ENCODE measurements at places on chromosomes 3 and 15. TPM values are rescaled to one million over a fixed set of nuclear protein-coding genes. Genes with fewer than 3 reads are reported as not detected.

- no peak for DNase-seq
- peaks cover 2% of the 10 kb centered on the region for H3K4me1 ChIP-seq
- H3K27ac ChIP-seq = no peak overlapping the region
- no peak overlapping the region for H3K4me3 ChIP-seq
- H3K27me3 ChIP-seq = no peaks in the 10 kb centered on the region
Measured at GRCh38 chr3:110956081-110956480, 115.5 kb upstream of the NECTIN3 start.

DNA sequence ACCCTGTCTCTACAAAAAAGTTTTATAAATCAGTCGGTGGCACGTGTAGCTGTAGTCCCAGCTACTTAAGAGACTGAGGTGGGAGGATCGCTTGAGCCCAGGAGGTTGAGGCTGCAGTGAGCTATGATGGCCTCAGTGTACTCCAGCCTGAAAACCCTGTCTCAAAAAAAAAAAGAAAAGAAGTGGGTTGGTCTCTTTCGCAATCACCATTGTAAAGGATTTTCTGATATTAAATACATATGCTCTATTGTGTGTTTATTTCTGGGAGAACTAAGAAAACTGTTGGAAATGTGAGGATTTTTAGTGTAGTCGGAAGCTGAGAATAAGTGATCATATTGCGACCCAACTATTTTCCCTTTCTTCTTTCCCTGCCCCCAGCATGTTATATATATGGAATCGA lies 7.5 kb downstream of the ZNF710 start:
- H3K4me3 ChIP-seq = no peak overlapping the region
- H3K36me3 ChIP-seq = peaks cover 40% of the 10 kb centered on the region
- no peak overlapping the region for H3K27ac ChIP-seq
- peaks cover 43% of the 10 kb centered on the region for H3K4me1 ChIP-seq
- no peak for DNase-seq

DNA sequence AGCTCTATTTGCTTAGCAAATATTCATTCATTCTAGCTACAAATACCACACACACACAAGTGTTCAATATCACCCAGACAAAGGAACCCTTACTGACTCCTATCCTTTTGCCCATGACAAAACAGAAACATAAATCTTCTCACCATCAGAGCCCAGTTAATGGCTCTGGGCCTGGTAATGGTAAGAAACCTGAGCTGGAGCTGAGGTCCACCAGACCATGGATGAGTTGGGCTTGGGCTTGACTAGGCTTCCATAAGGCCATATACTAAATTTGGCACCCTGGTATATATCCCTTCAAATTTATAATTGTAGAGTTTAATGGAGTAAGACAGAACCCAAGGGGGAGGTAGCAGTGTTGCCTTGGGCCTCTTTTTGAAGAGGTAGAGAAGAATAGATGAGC lies 29.4 kb downstream of the GPR176 start:
- no peaks in the 10 kb centered on the region for H3K36me3 ChIP-seq
- H3K27me3 ChIP-seq = peaks cover 10% of the 10 kb centered on the region
- no peak overlapping the region for H3K27ac ChIP-seq
- no peaks in the 10 kb centered on the region for H3K4me1 ChIP-seq

DNA sequence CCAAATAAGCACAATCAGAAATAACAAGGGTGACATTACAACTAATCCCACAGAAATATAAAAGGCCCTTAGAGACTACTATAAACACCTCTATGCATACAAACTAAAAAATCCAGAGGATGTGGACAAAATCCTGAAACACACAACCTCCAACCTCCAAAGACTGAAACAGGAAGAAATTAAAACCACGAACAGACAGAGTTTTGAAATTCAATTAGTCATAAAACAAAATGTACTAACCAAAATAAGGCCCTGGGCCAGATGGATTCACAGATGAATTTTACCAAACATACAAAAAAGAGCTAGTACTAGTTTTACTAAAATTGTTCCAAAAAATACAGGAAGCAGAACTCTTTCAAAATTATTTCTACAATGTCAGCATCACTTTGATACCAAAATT lies 1043.6 kb downstream of the DIPK2A start:
- H3K4me3 ChIP-seq = no peak overlapping the region
- H3K36me3 ChIP-seq = no peaks in the 10 kb centered on the region
- no peak for DNase-seq
- H3K4me1 ChIP-seq = no peaks in the 10 kb centered on the region

DNA sequence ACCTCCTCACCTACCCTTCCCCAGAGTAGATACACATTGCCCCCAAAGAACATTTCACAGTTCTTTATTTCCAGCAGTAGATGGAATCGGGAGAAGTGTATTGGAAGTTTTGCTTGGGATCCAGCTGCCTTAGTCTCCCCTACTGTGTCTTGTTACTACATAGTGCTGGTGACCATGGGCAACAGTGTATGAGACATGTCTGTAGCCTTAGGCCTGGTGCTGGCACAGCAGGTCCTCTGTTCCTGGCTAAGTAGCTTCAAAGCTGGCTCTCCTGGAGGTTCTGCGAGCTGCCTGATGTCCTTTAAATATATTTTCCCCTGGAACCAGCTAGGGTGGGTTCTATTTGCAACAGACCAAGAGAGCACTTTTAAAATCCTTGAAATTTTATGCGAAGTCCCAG lies 174.7 kb downstream of the THSD4 start:
- H3K36me3 ChIP-seq = no peaks in the 10 kb centered on the region
- DNase-seq = no peak
- peaks cover 12% of the 10 kb centered on the region for H3K4me1 ChIP-seq
- H3K27ac ChIP-seq = no peak overlapping the region

ZNF385D gene
- total RNA-seq = not detected

- no peak overlapping the region for H3K27ac ChIP-seq
- H3K36me3 ChIP-seq = peaks cover 6% of the 10 kb centered on the region
- DNase-seq = no peak
- H3K27me3 ChIP-seq = no peaks in the 10 kb centered on the region
- H3K4me1 ChIP-seq = no peaks in the 10 kb centered on the region
Measured at GRCh38 chr15:35376707-35377106, 169.3 kb downstream of the DPH6 start.

DNA sequence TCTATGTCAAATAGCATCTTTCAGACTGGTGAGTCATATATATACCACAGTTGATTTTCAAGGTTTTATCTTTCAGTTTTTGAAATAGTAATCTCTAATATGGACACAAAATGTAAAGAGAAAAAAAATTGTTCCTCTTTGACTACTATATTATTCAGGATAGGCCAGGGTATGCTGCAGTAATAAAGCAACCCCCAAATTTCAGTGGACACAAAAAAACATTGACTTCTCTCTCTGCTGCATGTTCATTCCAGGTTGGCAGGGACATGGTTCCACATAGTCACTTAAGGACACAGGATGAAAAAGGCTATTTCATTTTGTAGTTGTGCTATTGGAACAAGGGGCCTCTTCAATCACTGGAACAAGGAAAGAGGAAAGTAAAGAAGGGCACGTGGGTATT lies 28.6 kb downstream of the BMF start:
- peaks cover 19% of the 10 kb centered on the region for H3K4me1 ChIP-seq
- H3K4me3 ChIP-seq = no peak overlapping the region
- H3K36me3 ChIP-seq = no peaks in the 10 kb centered on the region
- no peak overlapping the region for H3K27ac ChIP-seq

CNTN3 gene
- not detected for total RNA-seq

DNA sequence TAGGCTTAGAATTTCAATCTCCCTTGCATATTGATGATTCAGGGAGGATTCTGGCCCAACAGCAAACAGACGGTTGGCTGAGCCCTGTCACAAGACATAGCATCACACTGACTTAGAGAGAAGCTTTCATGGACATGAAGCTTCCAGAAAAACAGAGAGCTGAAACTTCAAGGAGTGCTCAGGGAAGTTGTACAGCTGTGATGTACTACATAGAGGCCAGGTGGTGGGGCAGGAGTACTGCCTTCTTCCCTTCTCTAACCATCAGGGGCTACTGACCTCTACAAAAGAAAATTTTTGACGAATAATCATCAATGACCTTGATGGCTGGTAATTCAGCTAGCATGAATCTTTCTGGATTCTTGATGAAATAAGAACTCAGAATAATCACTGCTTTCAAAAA lies 378.5 kb downstream of the ERC2 start:
- no peak overlapping the region for H3K27ac ChIP-seq
- H3K4me3 ChIP-seq = no peak overlapping the region
- H3K4me1 ChIP-seq = no peaks in the 10 kb centered on the region
- DNase-seq = no peak

COL8A1 gene
- not detected for total RNA-seq

GRCh38 chr3:181712226-181712552 lies 464 bp downstream of the SOX2 start:
- H3K27me3 ChIP-seq = peaks cover 69% of the 10 kb centered on the region
- H3K36me3 ChIP-seq = no peaks in the 10 kb centered on the region
- H3K4me3 ChIP-seq = no peak overlapping the region
- peaks cover 2% of the 10 kb centered on the region for H3K4me1 ChIP-seq

ALDH1A2 gene
- total RNA-seq = 0.86 TPM

ABHD17C gene
- 1.6 TPM for total RNA-seq

EXD1 gene
- total RNA-seq = not detected

GHSR gene
- total RNA-seq = not detected

GRCh38 chr3:161422171-161422700 lies 50.9 kb upstream of the SPTSSB start:
- no peak overlapping the region for H3K4me3 ChIP-seq
- peaks cover 8% of the 10 kb centered on the region for H3K27me3 ChIP-seq
- no peaks in the 10 kb centered on the region for H3K36me3 ChIP-seq
- no peak for DNase-seq
- no peak overlapping the region for H3K27ac ChIP-seq

DNA sequence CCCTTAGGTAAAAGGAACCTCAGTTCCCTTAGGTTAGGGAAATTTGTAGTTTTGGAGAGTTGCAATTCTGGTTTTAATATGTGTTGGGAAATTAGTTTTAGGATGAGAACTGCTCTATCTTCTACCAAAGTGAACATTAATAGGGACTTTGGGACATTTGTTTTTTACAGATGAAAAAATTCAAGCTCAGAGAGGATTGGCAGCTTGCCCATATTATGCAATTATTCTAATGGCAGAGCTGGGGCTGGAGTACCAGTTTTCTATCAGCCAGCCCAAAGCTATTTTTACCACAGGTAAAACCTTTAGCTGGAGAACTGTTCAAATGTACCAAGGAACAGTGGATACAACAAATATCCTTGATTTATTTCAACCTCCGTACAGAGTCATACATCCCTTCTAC lies 127.0 kb downstream of the CPNE4 start:
- no peaks in the 10 kb centered on the region for H3K4me1 ChIP-seq
- H3K4me3 ChIP-seq = no peak overlapping the region
- H3K36me3 ChIP-seq = no peaks in the 10 kb centered on the region
- no peak for DNase-seq
- H3K27me3 ChIP-seq = no peaks in the 10 kb centered on the region
- no peak overlapping the region for H3K27ac ChIP-seq

WDR93 gene
- not detected for total RNA-seq

DNA sequence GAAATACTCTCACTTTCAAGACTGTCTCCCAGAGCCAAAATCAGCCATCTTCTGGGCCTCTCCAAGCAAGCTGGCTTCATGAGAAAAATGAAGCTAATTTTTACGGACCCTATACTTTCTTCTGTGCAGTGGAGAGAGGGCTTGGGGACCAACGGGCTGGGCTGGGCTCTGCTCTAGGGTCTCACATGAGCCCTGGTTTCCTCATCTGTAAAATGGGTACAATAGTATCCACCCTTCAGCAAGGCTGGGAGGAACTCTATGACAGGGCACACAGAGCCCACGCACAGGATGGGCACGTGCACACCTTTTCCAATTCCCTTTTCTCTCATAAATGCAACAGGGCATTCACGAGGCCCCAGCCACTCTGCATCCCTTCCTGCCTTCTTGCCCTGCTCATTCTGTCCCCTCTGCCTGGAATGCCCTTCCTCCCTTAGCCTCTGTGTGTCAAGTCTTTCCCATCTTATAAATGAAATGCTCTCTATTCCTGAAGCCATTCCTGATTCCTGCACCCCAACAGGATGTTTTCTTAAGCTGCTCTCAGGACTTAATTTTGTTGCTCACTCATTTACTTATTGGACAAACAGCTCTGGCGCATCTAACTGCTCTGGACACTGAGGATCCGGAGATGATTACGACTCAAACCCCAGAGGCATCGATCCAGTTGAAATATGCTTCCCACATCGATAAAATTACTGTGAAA lies 32.9 kb upstream of the SEC13 start:
- no peaks in the 10 kb centered on the region for H3K4me1 ChIP-seq
- H3K27ac ChIP-seq = no peak overlapping the region
- no peak overlapping the region for H3K4me3 ChIP-seq
- H3K27me3 ChIP-seq = peaks cover 5% of the 10 kb centered on the region
- no peak for DNase-seq

Measured in activated naive CD8-positive, alpha-beta T cell treated with anti-CD3 and anti-CD28 coated beads, Interleukin-2, amount 10 ng/mL, durations not matched to agents 7 days and 5 days (primary cell).